Bronchial smooth muscle cell (primary cell): ENCODE measurements at places on chromosomes 16 and 17. TPM values are rescaled to one million over a fixed set of nuclear protein-coding genes. Genes with fewer than 3 reads are reported as not detected.

MEIOB gene
- total RNA-seq, result not detected in 2 replicates

MPP3 gene
- 6.3 and 8.5 TPM in 2 replicates for total RNA-seq

HLF gene
- total RNA-seq, result 0.09 and 0.32 TPM in 2 replicates

COG8 gene
- 22.3 and 24.0 TPM in 2 replicates for total RNA-seq

MPHOSPH6 gene
- 6.5 and 18.1 TPM in 2 replicates for total RNA-seq

AATK gene
- total RNA-seq, result 0.32 TPM in 1 of 2 replicates, not detected in the other

ARHGAP23 gene
- 17.3 and 19.1 TPM in 2 replicates for total RNA-seq

CACNG5 gene
- not detected in 2 replicates for total RNA-seq

KRT27 gene
- total RNA-seq, result not detected in 2 replicates

OR3A3 gene
- total RNA-seq, result not detected in 2 replicates

PRSS33 gene
- not detected in 2 replicates for total RNA-seq

KRT9 gene
- total RNA-seq, result not detected in 2 replicates
